ENCODE measurements at places on chromosomes 12 and 14.

DNA sequence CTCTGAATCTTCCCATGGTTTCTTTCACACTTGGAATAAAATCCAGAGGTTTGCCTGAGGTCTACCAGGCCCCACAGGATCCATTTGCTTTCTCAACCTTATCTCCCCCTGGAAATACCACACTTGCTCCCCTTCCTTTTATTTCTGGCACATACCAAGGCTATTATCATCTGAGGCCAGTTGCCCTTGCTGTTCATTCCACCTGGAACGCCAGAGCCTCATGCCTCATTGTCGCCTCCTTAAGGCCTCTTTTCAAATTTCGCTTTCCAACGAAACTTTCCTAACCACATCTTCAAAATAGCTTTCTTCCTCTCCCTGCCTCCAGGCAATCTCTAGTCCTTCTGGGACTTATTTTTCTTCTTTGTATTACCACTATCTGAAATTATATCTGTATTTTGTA is 11.2 kb upstream of the LRIG3 start:
- no peak for DNase-seq

DNA sequence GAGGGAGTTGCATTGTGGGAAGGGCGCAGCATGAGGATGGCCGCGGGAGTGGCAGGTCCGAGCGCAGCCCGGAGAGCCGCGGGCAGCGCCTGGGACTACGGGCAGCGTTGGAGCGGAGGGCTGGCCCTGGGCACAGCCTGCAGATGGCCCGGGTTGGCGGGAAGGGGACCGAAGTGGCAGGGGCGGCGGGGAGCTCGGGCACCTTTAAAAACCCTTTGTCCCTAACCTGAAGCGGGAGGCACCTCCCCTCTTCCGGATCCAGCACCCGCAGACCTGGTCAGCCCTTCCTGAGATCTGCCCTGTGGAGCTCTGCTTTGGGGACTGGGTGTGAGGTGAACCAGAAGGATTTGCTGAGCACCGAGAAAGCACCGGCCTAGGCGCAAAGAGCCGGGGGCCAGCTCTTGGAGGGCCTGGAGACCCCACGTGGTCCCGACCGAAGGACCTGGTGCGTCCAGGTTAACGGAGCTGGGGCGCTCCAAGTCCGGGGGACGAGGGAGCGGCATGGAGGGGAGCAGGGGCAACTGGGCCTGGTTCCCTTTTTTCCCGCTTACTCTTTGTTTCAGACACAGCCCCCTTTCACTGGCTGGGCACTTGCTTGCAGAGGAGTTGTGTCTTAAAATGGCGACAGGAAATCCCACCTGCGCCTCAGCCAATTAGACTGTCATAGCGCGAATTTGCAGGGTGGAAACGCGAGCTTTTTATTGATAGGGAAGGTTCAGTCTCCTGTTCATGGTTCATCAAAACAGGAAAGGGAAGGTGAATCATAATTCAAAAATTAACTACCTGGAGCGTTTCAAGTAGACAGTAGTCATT is 792 bp upstream of the SLC38A1 start:
- DNase-seq, result no peak

GRCh38 chr12:96365604-96366380 is 34.4 kb downstream of the CDK17 start:
- DNase-seq, result no peak

DNA sequence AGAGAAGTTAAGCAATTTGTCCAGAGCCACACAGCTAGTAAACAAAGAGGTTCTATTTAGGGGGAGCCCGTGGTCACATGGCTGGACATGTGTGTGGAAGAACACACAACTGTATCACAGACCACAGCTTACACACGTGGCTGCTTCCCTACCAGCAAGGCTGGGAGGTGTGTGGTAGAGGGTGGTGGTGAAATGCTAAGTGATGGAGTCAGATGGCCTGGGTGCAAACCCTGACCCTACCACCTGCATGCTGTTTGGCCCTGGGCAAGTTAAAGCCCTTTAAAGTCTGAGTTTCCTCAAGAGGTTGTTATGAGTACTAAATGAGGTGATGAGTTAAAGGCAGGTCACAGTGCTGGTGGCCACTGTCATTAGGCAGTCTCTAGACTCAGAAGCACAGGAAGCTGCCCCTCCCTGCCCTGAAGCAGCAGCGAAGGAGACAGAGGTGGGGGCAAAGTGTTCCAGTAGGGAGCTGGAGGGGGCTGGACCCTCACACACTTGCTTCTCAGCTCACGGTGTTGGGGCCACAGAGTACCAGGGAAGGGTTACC is 64.2 kb downstream of the ERH start:
- DNase-seq, result no peak

DNA sequence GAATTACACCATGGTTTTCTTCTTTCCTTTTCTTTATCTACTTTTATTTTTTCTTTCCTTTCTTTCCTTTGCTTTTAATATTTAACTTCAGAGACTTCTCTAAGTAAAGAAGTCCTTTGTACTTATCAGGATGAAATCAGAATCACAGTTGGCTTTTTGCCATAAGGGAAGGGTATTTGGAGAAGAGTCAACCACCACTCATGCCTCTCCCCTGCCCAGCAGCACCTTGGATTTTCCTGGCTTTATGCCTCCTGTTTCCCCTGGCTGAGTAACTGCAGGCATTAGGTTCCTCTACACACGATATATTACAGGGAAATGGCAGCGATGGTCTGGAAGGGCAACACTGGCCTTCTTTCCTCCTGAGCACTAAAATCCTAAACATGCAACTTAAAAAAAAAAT is 266.4 kb upstream of the CAND1 start:
- no peak for DNase-seq

- no peak for DNase-seq
These were observed 9.6 kb upstream of the HSPB8 start for GRCh38 chr12:119169150-119169549.

DNA sequence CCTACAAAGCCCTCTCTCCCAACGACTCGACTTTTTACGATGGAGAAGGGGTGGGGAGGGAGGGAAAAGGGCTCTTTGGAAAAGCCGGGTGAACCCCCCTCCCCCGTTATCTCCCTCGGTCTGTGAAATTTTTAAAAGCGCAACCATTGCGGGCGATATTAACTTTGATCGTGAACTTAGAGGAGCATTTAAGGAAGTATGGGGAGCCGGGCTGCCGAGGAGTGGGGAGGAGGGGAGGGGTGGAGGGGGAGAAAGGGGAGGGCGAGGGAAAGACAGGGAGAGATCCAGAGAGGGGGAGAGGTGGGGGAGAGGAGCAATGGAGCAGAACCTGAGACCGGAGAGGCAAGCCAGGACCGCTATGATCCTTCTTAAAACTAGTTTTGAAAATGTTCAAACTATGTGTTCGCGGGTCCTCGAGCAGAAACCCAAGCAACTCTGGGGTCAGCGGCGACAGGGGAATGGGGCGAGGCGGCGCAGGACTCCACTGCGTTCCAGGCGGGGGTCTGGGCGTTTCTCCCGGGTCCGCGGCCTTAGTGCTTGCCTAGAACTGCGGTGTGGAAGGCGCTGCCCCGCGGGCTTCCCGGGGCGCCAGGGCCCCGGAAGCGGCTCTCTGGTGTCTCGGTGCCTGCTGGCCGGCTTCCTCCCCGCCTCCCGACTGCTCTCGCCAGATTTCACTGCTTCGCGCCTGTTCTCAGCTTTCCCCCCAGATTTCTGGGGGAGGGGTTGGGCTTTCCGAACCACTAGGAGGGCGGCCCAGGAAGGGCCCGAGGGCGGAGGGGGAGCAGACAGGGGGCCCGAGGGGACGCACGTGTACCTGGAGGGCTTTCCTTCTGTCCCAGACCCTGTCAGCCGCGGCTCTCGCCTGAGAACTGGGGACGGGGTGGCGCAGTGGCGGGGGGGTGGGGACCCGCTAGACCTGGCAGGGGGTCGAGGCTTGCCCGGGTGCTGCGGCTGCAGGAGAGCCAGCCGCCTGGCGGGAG is at the start of gene HOTAIR:
Gene HOTAIR, minus strand, starts transcription at position 871 of the 980 bp plus-strand sequence.
- no peak for DNase-seq

DNA sequence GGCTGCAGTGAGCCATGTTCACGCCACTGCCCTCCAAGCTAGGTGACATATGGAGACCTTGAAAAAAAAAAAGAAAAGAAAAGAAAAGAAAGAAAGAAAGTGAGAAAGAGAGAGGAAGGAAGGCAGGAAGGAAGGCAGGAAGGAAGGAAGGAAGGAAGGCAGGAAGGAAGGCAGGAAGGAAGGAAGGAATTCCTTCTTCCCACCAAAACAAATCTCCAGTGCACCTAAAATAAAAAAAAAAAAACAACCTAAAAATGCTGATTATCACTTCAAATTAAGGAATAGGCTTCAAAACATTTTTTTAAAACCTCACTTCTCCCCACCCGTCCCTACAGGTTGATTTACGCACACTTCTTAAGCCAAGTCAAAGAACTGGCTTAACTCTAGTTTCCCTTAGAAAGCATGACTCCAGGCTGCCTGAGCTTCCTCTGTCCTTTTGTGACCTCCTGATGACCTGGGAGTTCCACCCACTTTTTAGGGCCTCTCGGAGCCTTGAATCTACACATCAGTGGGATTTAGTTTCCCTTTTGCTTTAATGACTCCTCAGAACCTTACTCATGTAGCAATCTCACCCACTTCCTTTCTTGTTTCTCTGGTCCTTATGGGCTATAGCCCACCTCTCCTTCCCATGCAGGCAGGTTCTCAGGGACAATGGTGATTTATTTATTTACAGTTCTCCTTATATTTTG is 18.6 kb downstream of the DUSP6 start:
- DNase-seq, result no peak

DNA sequence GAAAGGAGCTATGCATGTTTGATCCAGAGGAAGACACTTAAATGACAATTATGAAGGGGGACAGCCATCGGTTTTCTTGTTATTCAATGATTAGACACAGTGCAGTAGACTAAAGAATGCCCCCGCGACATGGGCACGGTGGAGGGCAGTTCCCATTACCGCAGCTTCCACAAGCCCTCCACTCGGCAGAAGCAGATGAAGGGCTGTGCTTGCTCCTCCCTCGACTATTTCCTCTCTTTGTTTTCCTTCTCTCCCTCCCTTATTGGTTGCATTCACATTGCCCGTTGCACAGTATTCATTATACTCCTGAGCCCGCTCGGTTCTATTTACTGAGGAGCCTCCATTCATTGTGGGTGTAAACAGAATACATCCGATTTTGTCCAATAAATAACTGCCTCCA is 138.8 kb upstream of the RASSF8 start:
- no peak for DNase-seq

All from RWPE2 (cell line).